ENCODE measurements at places on chromosomes 2 and 18.

DNA sequence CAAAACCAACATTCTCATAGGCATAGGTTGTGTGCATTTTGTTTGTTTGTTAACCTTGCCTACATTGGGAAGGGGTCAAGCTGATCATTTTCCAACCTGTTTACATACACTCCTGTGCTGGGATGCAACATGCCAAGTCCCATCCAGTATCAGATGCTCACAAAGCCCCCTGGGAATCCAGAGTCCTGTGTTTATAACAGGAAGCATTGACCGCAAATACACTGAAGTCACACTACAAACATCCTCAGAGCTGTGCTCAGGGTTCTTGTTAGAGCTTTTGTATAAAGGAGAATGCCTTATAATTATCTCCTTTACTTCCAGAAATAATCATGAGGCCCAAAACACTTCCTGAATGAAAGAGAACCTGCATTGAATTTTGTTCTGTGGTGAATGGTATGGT, 488.7 kb upstream of the TCF4 start:
- DNase-seq, result no peak

- no peak for DNase-seq
Observed at GRCh38 chr18:48339692-48340091, 69.5 kb downstream of the ZBTB7C start.

DNA sequence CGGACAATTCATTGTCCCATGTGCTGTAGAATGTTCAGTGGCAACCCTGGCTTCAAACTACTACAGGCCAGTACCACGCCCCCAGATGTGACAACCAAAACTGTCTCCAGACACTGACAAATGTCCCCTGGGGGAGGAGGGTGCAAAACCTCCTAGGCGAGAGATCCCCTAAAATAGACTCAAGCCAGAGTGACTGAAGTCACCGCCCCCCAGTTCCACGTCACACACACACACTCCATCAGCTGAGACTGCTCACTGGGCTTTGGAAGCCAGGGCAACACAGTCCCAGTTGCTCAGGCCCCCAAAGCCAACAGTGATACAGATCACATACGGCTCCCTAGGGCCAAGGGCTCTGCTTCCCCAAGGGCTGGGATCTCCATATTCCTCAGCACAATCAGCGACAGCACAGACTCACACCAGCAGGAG, 19.1 kb downstream of the HDAC4 start:
- no peak for DNase-seq

- DNase-seq, result no peak
Observed at GRCh38 chr2:85865539-85866164, 23.1 kb downstream of the ST3GAL5 start.

DNA sequence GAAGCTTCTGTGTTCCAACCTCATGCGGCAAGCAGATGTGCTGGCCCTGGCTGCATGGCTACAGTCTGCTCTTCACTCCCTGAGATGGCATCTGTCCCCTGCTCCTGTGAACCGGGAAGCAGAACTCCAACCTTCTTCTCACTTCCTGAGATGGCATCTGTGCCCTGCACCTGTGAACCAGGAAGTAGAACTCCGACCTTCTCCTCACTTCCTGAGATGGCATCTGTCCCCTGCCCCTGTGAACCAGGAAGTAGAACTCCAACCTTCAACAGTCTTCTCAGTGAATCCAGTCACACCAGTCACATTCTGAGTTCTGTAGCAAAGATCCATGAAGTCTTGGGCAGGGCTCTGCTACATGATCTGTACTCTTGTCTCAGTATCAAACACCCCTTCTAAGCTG, 887.2 kb upstream of the KLHL29 start:
- no peak for DNase-seq

DNA sequence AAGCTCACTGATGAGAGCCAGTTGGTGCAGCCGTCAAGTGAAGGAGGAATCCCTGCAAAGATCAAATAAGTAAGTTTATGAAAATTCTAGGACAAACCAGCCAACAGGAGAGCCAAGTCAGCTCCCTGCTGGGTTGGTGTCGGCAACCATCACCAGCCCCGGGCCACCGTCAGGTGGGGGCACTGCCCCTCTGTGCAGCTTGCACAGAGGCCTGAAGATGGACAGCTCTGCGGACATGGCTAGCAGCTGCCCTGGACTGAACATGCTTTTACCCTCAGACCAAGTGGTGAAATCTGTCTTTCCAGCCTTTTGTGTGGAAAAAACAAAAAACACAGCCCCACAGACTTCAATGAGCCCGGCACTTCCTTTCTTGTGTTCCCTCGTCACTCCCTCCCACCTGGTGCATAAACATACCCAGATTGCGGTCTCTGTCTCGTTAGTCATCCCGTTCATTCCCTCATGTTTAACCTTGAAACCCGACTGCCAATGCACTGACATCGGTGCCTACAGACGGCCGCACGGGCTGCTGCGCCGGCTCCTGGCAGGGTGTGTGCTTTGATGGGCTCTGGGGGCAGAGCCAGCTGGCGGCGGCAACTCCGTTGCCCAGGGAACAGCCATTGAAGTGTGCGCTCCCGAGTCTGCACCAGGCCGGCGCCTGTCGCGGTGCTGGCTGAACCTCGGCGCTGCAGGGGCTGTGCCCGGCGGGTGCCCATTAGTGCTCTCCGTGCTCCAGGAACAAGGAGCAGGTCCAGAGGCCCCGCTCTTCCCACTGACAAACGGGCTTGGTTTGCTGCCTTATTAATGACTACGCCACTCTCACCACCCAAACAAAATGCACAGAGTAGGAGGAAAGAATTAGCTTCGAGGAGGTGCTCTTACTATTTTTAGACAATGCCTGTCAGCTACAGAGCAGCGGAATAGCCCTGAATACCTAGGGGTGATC, 95.3 kb downstream of the EIPR1 start:
- no peak for DNase-seq

DNA sequence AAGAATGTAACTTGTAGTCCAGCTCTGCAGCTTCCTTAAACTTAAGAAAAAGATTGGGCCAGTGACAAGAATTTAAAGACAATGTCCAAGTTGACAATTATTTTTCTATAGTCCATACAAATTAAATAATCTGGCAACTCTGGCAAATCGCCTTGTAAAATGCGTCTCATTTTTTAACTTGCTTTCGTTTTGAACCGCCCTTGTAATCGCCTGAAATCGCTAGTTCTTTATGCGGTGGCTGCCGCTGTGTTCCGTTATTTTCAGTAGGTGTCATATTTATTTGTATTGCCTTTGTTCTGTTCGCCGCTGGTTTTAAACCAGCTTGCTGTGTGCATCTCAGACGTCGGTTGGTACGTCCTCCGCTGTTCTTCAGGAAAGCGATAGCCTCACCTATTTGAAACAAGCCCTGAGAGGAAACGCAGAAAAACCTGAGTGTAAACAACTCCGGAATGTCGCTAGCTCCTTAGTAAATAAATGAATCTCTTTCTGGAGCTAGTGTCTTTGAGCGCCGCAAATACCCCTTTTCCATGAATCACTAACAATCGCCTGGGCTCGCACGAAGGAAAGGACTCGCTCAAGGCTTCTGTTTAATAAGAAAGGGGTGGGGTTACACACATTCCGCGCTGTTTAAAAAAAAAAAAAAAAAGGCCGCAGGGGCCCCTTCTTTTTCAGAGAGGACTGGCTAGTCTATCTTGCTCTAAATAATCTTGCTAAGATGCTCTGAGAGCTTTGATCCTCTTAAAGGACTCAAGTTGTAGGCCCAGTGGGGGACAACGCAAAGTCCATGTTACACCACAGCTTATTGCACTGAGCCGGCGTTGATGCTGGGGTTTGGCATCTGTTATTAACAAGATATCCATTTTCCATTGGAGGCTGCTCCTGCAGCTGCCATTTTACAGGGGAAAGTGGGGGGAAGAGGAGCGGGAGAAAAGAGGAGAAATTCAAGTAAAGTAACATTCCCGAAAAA, 3.0 kb downstream of the HOXD8 start:
- DNase-seq, result no peak

DNA sequence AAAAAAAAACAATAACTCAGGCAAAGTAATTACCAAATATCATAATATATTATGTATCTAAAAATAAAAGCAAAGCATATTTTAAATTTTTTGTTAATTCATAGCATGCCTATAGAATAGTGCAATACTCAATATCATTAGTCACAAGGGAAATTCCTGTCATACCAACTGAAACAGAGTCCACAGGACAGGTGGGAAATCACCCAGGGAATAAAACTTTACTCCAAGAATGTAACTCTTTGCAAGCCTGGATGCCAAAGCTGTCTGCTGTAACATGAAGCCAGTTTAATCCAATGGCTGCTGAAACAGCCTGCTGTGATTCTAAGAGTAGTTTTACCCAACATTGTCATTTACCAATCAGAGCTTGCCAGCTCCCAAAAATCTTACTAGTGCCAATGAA, 40.0 kb upstream of the SULT1C3 start:
- DNase-seq, result no peak

DNA sequence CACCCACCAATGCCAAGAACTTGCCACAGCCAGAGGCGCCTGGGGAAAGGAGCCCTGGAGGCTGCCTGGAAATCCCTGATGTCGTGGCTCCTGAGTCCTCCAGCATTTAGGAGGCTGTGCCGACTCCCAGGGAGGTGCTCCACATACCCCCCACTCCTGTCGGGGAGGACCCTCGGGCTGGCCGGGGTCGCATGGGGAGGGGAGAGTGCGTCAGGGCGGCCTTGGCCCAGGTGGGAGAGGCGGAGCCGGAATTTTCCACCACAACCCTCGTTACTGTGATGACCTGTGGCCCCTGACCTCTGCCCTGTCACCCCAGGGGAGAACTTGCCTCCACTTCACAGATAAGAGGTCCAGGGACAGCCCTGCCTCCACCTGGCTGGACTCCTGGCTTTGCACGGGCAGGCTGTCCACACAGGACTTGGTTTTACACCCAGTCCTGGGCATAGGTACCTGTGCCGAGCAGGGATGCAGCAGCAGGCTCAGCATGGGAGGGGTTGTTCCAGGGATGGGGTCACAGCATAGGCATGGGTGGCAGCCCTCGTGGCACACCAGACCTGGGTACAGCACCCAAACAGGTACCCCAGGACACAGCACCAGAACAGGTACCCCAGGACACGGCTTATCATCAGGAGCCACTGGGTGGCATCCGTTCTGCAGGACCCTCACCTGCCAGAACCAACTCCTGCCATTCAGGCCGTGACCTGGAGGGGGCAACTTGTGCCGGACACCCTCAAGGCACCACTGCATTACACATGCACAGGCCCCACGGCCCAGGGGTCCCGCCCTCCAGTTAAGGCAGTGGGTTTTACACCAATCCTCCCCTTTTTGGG, 12.3 kb upstream of the AGXT start:
- no peak for DNase-seq

- no peak for DNase-seq
Observed at GRCh38 chr2:229193281-229193680, 77.8 kb downstream of the PID1 start.

- DNase-seq, result no peak
Observed at GRCh38 chr2:236617796-236618195, 48.2 kb downstream of the ACKR3 start.

DNA sequence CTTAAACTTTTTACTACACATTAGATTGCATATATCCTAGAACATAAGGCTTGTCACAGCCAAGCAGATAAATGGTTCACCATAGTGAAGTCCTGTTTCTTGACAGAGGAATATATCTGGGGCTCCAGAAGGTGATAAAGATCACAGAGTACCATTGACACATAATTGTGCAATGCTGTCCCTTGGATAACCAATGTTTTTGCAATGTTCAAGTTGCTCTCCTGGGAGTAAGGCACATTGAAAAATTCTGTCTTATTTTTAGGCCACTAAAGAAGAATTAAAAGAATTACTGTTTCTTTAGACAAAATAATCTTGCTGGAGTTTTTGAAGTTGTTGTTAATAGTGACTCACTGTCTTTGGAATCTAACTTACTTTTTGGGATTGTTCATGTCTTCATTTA, 1132.8 kb downstream of the LRP1B start:
- no peak for DNase-seq

GRCh38 chr2:128374711-128375413, 56.2 kb upstream of the HS6ST1 start:
- DNase-seq, result no peak

GRCh38 chr2:115122701-115123100, 680.3 kb downstream of the DPP10 start:
- no peak for DNase-seq

DNA sequence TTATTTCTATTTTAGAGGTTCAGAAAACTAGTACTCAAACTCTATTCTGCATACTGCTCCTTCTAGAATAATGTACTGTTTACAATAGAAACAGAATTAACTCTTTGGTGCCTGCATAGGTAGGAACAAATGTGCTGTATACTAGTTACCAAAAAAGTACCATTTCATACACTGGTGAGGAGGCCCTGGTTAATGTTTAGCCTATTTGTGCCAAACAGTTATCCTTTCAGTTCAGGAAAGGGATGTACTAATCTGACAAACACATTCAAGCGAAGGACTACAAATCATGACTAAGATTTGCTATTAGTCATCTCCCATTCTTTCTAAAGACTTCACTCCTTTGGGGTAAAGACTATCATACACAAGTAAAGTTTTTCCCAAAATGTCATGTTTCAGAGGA, 47.4 kb downstream of the EXOC6B start:
- DNase-seq, result no peak

DNA sequence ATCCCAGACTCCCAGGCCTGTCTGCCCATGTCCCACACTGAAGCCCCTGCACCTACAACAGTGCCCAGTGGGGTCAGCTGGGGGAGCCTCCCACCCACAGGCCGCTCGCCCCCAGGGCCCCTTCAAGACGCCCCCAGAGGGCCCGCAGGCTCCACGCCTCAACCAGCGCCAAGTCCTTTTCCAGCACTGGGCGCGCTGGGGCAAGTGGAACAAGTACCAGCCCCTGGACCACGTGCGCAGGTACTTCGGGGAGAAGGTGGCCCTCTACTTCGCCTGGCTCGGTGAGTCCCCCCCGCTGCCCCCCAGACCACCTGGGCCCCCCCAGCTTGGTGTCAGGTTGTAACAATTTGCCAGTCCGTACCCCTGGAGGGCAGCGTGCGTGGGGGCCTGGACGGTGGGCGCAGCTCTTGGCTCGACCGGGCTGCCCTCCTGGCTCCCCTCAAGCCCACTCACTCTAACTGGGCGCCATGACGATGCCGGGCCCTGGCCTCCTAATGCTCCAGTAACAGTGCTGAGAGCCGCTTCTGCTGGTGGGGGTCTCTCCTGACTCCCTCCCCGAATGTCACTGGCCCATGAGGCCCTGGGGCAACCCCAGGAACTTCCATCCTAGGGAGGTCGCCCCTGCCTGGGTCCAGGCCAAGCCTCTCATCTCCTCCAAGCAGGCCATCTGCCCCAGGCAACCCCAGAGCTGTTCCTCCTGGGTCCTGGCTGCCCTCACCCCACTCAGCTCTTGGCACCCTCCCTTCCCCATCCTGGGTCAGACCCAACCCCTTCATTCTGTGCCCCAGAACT, 14.9 kb downstream of the ANO7 start:
- DNase-seq, result no peak

- no peak for DNase-seq
Observed at GRCh38 chr2:4762951-4763376, 929.2 kb upstream of the SOX11 start.
